Activated CD4-positive, CD25-positive, alpha-beta regulatory T cell (primary cell): ENCODE measurements at places on chromosomes 4 and X.
A peak's percentile ranks its signal among the peaks of the same experiment; 100 is the strongest.

DNA sequence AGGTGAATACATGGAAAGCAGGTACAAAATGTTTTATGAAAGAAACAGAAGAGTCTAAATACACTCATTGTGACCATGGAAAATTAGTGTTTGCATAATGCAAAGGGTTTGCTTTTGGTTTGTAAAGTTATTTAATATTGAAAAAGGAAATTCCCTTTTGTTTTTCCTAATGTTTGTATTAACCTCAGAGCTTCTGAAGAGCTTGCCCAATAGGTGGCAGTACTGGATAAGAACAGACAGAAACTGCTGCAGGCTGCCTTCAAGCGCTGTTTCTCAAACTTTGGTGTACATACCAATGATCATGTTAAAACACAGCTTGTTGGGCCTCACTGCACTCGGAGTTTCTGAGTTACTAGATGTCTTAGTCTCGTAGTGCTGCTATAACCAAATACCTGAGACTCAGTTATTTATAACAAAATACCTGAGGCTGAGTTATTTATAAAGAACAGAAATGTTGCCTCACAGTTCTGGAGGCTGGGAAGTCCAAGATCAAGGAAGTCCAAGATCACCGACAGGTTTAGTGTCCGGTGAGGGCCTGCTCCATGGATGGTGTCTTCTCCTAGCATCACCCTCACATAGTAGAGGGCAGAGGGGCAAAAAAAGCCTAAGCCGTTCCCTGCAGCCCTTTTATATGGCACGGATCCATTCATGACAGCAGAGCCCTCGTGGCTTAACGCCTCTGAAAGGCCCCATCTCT lies 54.2 kb downstream of the SUPT20HL2 start:
- no peak for DNase-seq

DNA sequence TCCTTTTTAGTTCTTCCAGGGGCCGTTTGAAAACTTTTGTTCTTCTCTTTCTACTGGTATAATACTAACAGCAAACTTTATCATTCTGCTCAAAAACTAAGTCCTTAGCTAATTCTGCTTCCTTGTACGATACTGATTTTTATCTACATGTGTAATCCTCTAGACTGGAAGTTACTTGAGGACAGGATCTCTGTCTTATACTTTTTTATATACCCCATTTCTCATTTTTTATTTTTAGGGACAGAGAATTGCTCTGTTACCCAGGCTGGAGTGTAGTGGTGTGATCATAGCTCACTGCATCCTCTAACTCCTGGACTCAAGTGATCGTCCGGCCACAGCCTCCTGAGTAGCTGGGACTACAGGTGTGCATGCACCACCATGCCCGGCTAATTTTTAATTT lies 2.2 kb downstream of the COX7B start:
- DNase-seq: no peak

GRCh38 chr4:184479516-184479950 lies 5.2 kb upstream of the IRF2 start:
- no peak for DNase-seq

GRCh38 chr4:184284336-184284690 lies 66.6 kb upstream of the ENPP6 start:
- DNase-seq: no peak

DNA sequence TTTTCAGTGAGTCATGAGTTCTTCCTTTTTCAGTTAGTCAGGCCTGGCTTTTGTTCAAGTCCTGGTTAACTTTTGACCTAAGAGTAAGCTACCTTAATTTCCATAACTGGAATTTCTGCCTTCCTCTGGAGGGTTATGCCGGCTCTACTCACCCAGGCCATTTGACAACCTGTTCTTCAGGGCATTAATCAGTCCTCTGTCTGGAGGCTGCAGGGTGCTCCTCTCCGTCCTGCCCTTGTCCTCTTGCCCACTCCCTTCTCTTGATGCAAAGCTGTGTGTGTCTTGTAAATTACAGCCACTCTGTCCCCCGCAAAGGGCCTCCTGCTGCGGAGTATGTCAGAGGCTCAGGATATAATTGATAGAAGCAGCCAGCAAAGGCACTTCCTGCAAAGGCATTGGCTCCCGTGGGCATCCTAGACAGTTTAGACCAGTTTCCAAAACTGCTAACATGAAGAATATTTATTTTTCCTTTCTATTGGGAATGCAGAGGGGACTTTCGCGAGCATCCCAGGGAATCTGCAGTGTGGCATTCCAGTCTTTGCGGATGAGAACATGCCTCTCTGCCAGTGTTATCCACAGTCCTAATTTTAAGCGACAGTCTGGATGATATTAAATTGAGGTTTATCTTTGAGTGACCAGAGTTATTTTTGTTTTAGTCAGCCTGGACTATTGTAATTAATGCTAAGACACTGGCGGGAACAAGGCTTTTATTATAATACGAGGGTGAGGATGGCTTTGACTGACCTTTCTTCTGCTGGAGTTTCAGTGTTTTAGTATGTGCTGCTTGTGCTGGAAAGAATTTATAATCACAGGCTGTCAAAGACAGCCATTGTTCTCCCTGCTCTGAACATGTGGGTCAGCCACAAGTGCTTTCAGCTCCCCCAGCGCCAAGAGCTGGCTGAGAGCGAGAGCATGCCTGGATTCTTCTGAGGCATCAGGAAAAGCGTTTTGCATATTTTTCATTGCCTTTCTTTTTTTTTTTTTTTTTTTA lies 74.2 kb downstream of the LIMCH1 start:
- no peak for DNase-seq

GRCh38 chrX:124388562-124388961 lies 42.2 kb downstream of the SH2D1A start:
- DNase-seq: peak; percentile 23

DNA sequence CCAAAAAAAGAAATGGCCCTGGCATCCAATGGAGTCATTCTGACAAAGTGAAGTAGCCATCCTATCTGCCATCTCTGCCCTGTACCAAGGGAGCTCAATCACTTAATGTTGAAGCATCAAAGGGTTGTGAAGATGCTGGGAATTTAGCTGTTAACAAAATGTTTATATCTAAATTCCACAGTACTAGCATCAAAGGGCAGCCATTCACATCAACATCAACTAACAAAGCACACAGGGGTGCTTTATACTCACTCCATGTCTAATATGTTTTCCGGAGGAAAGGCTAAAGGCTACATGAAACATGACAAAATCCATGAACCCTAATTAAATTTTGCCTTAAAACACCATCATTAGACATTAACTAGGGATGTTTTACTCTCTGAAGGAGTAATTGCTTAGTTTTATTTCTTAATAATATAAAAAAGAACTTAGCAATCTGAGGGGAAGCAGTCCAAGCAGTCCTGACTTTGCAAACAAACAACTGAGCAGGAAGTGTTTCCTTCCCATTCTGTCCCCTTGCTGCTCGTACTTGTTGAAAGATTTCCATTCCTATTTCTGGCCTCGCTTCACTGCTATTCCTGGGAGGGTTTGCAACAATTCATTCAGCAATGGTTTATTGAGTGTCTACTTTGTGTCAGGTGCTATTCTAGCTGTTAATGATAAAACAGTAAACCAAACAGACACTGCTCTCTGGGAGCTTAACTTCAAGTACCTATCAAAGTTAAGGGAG lies 208.6 kb upstream of the SLC7A11 start:
- no peak for DNase-seq

DNA sequence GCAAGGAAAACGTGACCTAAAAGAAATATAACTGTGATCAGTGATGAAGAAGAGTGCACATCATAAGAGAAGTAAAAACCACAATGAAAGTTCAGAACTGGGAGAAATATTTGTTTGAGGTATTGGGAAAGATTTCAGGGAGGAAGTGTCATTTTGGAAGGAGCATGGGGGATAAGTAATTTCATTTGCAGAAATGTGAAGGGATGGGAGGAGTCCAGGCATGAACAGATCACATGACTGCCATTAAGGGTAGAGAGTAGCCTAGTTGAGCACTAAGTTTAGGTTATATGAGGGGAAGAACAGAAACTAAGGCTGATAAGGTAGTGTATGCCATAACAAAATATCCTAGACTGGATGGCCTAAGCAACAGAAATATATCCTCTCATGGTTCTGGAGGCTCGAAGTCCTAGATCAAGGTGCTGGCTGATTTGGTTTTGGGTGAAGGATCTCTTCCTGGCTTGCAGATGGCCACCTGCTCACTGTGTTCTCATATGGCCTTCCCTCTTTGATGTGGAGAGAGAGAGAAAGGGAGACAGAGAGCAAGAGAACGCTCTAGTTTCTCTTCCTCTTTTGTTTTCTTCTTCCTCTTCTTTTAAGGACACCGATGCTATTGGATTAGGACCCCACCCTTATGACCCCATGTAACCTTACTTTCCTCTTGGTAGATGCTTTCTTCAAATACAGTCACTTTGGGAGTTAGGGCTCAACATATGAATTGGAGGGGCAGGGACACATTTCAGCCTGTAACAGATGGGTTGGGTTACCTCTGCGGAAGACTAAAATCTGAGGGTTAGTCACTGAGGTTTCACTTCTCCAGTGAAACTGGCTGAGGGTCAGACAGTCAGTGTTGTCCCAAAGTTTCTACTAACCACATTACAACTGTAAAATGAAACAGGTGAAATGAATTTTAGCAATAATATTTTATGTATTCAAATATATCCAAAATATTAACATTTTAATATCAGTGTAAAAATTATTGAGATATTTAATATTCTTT lies 77.9 kb downstream of the EGF start:
- DNase-seq: no peak

DNA sequence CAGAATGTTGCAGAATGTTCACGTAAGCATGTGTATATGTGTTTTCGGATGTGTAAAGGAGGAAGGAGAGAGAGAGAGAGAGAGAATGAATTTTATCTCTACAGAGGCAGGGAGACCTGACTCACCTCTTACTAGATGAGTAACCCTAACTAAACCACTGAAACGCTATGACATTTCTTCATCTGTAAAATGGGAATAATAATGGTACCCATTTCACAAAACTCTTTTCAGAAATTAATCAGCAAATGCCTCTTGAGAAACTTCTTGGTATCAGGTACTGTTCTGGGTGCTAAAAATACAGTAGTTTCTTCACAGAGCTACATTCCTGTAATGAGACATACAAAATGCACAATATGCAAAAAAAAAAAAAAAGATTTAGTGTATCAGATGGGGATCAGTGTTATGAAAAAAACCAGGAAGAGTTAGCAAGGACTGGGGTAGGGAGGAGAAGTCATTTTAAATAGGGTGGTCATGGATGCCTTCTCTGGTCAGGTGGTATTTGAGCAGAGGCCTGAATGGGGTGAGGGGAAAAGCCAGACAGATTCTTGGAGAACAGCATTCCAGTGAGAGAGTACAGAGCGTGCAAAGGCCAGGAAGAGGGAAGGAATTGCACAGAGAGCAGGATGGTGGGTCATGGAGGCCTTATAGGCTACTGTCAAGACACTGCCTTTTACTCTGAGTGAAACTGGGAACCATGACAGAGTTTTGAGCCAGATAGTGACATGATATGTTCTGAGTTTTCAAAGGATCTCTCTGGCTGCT lies 84.9 kb upstream of the SPANXB1 start:
- no peak for DNase-seq

DNA sequence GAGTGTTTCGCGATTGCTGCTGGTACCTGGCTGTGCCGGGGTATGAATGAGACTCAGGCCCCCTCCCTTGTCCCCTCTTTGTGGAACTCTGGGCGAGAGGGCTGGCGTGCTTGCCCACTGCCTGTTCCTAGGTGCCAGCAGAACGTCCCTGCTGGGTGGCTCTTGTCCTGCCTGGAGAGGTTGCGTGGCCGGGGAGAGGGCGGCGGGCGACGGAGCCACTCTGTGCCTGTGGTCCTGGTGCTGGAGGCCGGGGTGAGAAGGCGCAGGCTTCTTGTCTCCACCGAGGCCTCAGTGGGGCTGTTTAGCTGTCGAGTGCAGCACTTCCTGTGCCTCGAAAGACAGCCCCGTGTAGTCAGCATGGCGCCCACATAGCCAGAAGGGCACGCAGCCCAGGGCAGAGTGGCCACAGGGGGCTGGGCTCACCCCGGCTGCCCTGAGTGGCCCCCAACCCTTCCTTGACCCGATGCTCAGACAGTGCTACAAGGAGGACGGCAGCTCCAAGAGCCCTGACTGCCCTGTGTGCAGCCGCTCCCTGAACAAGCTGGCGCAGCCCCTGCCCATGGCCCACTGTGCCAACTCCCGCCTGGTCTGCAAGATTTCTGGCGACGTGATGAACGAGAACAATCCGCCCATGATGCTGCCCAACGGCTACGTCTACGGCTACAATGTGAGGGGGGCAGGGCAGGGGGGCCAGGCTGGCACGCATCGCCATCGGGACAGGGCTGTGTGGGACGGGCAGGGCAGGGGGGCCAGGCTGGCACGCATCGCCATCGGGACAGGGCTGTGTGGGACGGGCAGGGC lies 8.9 kb upstream of the UVSSA start:
- no peak for DNase-seq

DNA sequence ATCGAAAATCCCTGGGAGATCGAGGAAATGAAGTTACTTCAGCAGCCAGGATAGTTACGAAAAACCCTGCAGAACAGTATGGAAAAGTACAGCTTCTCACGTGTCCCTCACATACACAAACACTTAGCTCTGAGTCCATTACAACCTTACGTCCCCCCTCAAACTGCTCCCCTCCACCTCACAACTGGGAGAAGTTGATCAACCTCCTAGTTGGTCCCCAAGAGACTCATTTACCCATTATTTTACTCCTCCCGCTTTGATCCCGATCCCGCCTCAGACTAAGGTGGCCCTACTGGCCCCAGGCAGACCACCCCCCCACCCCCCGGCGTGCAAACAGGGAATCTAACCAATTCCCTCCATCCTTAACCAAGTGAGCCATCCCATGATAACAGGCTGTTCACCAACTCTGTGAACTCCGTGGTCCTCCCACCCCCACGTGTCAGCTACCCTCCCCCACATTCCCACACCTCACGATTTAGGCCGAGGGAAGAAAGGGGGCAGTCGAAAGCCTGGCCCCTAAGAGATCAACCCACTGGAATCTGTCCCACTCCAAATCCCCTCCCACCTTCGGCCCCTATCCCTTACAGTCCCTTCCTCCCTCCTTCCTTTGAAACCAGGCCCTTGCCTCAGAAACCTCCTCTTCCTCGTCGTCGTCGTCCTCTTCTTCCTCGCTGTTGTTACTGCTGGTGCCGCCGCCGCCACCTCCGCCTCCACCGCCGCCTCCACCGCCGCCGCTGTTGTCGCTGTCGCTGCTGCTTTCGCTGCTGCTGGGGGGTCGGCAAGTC lies 755 bp downstream of the ANKRD17 start:
- no peak for DNase-seq

DNA sequence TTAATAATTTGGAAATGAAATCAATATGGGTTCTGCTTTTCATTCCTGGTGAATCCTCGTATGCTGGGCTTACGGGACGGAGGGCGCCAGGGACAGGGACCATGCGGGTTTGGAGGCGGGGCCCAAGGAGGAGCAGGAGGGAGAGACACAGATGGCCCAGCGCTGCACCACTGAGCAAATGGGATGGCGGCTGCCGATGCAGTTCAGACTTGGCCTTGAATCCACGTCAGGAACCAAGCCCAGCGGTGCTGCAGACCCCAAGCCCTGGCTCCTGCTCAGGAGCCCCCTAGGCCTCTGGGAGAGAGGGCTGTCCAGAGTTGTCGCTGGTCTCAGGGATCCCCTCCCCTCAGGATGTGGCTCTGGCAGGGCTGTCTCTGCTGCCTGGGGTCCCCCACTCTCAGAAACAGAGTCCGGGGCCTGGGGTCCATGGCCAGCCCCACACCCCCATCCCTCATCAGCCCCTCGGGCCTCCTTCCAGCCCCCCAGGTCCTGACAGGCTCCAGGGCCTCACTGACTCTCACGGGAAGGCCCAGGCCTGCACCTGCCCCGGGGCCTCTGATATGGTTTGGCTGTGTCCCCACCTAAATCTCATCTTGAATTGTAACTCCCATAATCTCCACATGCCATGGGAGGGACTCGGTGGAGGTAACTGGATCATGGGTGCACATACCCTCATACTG lies 75.2 kb downstream of the FAM53A start:
- DNase-seq: no peak

GRCh38 chr4:8394061-8394519 lies 46.4 kb downstream of the ACOX3 start:
- DNase-seq: no peak

- DNase-seq: no peak
Measured at GRCh38 chrX:38880296-38880854, 79.1 kb downstream of the MID1IP1 start.
